ENCODE measurements at places on chromosomes 4 and X.

- DNase-seq = no peak
Measured at GRCh38 chr4:41507291-41507947, 30.5 kb upstream of the LIMCH1 start.

DNA sequence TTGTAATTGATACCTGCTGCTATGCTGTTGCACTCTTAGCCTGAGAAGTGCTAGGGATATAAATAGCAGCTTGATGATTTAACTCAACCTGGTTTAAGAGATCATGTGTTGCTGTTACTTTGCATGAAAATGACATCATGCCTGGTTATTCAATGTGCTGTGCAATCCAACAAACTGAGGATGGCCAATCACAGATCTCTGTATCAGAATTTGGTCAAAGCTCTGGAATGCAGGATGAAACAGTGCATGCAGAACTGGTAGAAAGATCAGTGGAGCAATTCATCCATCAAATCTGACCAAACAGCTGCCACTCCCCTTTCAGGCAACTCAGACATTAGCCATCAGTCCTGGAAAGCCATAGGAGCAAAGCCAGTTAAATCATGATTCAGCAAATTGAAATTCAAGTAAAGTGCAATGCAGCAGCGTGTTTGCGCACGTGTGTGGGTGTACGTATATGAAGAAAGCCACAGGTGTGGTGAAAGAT, 160.3 kb upstream of the RASGEF1B start:
- DNase-seq = no peak

DNA sequence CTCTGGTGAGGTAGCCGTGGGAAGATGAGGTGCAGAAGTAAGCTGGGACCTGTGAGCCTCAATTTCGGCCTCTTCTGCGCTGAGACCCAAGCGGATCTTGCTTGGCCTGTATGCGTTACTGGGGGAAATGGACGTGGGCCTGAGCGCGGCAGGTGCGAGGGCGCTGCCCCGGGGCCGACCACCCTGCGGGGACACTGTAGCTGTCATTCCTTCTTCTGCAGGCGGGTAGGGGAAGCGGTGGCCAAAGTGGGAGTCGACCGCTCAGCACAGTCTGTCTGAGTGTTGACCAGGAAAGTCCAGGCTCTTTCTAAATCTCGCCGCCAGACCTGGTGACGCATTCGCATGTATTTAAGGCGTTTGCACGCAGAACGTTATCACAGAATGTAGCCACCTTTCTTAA, 3.3 kb upstream of the LRAT start:
- DNase-seq = no peak

DNA sequence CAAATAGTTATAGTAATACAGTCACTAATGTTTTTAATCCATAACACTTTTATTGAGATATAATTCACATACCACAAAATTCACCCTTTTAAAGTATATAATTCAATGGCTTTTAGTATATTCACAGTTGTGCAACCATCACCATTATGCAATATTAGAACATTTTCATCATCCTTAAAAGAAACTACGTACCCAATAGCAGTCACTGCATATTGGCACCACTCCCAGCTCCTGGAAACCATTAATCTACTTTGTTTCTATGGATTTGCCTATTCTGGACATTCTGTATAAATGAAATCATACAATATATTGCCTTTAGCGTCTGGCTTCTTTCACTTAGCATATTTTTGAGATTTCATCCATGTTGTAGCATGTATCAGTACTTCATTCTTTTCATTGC, 99.3 kb downstream of the AMMECR1 start:
- DNase-seq = no peak

Data from neural crest cell (in vitro differentiated cells).